Inflammatory macrophage treated with lipopolysaccharide for 1 hour (primary cell): ENCODE measurements at places on chromosomes 13 and 19.

DNA sequence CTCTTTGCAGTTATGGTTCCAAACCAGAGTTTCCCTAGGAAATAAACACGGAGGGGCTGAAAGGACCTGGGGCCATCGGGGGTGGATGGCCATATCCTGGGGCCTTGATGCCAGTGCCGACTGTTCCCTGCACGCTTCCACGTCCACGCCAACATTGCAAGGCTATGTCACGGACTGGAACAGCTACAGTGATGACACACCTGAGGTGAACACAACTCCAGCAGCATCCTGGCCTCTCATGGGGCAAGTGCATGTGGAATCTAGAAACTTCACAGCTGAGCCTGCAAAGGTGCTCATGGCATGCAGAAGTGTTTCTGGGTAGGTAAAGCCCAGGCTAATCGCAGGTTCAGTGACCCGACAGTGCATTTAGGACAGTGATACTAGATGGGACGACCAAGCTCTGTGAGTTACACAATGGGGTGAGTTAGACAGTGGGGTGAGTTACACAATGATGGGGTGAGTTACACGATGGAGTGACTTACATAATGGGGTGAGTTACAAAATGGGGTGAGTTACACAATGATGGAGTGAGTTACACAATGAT lies 52.0 kb upstream of the GAS6 start:
- no peak for DNase-seq

DNA sequence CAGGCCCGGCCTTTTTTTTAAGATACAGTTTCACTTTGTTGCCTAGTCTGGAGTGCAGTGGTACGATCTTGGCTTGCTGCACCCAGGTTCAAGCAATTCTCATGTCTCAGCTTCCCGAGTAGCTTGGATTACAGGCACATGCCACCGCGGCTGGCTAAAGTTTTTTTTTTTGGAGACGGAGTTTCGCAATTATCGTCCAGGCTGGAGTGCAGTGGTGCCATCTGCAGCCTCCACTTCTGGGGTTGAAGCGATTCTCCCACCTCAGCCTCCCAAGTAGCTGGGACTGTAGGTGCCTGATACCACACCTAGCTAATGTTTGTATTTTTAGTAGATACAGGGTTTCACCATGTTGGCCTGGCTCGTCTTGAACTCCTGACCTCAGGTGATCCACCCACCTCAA lies 4.9 kb upstream of the CARM1 start:
- DNase-seq: no peak

DNA sequence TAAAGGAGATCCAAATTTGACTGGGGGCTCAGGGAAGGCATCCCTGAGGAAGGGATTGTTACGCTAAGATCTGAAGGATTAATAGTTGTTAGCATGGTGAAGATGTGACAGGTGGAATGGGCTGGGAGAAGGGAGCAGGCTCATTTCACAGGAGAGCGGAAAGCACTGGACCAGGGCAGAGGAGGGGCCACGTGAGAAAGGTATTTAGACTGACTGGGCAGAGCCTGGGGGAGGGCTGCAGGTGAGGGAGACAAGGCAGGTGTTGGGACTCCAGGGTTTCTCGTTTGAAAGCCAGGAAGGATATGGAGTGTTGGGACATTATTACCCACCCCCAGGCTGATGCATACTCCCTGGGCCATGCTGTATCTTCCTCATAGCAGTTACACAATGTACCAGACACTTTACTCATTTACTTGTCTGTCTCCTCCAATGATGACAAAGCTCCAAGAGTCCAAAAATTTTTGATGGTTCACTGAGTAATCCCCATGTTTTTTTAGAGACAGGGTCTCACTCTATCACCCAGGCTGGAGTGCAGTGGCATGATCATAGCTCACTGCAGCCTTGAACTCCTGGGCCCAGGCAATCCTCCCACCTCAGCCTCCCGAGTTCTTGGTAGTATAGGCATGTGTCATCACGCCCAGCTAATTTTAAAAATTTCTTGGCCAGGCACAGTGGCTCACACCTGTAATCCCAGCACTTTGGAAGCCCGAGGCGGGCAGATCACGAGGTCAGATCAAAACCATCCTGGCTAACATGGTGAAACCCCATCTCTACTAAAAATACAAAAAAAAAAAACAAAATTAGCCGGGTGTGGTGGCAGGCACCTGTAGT lies 2.3 kb downstream of the TRAPPC6A start:
- DNase-seq: peak; percentile 47

- no peak for DNase-seq
Observed at GRCh38 chr13:112793545-112794445, 104.0 kb downstream of the ATP11A start.

- peak; percentile 65 for DNase-seq
Observed at GRCh38 chr19:7575434-7576040, 20.1 kb upstream of the CAMSAP3 start.

DNA sequence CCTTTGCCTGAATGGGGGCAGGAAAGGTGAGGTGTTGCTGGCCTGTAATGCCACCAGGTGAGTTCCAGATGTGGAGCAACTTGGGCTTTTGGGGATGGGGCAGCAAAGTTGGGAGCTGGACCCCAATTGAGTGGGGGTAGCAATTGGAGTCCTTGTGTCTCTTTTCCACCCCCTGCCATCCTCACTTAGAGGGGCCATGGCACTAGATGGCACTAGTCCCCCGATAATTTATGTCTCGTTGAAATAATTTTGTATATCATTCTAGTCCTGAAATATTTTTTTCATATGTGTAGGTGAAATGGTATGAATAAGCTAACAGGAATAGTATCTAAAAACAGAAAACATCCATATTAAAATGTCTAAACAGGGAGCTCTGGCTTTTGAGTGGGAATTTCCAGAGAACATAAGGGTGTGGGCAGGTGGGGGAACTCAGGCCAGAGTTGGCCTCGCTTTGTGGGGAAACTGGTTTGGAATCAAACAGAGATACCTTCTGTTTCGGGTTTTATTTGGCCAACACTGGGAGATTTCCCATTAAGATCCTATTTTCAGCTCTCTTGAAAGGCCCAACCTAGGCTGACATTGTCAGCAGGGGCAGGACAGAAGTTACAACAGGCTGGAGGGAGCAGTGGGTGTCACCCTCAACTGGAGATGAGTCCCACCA lies 3.4 kb downstream of the ZNF576 start:
- DNase-seq: no peak

- no peak for DNase-seq
Observed at GRCh38 chr13:40031031-40031430, 375.6 kb downstream of the COG6 start.

DNA sequence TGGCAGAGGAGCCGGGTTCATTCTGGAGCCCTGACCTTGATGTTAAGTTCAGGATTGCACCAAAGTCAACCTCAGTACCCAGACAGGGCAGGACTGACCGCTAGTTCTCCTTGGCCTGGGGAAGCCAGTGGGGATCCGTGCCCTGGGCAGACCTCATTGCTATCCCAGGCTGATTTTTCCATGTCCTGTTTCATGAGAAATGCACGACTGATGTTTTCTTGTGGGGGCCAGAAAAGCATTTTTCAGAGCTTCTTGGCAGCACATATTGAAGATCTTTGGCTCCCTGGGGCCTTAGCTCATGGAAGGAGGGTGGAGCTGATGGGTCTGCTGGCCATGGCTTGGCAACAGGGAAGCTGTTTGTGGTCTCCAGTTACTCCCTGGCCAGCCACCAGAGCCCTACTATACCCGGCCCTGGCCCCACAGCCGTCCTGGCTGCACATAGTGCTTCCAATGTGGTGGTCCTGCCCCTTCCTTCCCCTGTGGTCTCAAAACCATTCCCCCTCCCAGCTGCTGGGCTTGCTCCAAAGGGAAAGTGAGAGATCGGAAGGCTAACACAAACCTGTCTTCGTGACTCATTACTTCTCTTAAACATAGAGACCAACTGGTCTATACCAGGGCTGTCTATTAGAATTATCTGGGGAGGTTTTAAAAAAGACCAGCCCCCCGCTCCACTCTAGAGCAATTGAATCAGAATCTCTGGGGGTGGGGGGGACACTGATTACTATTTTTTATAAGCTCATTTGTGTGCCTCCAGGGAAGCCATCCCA lies 11.2 kb downstream of the IL17D start:
- no peak for DNase-seq

- DNase-seq: no peak
Observed at GRCh38 chr13:75830842-75831241, 194.7 kb downstream of the LMO7 start.

DNA sequence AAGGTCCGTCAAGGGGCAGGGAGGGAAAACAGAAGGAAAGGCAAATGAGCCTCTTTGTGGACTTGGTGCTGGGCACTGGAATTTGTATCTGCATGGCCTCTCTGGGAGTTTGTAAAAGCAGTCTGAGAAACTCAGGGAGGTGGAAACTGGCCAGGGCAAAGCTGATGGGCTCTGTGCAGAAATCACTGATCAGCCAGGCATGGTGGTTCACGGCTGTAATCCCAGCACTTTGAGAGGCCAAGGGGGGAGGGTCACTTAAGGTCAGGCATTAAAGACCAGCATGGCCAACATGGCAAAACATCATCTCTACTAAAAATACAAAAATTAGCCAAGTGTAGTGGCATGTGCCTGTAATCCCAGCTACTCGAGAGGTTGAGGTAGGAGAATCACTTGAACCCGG lies 369.9 kb upstream of the ZNF507 start:
- no peak for DNase-seq

GRCh38 chr19:1407528-1408299 lies at the start of gene DAZAP1:
Gene DAZAP1, plus strand, starts transcription at chr19:1407586. Its CDS starts 188 bp downstream, at chr19:1407774.
- peak; percentile 40 for DNase-seq
